ENCODE measurements at places on chromosomes 5 and 9.

- no peak for DNase-seq
These were observed 10.2 kb upstream of the ACSL6 start for GRCh38 chr5:132021654-132022053.

GRCh38 chr5:40428126-40428525 is 251.6 kb upstream of the PTGER4 start:
- peak; percentile 63 for DNase-seq

DNA sequence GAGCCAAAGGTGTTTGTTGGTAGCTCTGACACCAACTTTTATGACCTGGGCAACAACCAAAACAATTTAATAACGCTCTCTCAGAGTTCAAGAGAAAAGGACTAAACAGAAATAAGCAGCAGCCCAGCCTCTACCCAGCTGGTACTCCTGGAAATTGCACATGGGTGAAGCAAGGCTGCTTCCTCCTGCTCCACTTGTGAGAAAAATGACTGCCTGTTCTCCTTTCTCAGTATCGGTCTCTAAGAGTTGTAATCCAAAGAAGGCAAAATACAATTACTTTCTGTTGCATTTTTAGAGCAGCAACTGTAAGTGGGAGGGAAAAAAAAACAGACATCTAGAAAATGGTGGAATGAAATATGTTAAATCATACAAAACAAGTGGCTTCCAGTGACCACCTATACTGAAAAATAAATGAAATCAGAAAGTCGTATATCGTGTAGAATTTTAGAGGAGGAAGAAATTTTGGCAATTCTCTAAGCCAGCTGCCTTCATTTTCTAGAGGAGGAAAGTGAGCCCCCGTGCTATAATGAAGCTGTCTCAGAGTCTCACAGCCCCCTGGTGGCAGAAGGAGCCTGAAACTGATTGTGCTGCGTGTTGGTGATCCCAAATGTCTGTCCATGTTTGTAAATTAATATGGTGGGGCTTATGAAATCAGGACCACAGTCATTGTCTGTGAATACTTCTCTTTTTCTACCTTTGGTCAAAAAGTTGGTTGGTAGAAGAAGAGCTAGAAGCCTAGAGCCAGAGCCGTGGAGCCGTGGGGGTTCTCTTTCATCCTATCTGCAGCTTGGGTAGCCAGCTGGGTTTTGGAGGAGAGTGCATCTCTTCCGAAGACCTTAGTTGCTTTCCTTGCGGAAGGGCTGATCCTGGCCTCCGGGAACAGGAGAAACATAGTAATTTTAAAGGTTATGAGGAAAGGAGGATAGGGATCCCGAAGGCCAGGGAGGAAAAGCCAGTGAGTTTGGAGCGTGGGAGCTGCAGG is 139.9 kb downstream of the PIP5K1B start:
- peak; percentile 82 for DNase-seq

DNA sequence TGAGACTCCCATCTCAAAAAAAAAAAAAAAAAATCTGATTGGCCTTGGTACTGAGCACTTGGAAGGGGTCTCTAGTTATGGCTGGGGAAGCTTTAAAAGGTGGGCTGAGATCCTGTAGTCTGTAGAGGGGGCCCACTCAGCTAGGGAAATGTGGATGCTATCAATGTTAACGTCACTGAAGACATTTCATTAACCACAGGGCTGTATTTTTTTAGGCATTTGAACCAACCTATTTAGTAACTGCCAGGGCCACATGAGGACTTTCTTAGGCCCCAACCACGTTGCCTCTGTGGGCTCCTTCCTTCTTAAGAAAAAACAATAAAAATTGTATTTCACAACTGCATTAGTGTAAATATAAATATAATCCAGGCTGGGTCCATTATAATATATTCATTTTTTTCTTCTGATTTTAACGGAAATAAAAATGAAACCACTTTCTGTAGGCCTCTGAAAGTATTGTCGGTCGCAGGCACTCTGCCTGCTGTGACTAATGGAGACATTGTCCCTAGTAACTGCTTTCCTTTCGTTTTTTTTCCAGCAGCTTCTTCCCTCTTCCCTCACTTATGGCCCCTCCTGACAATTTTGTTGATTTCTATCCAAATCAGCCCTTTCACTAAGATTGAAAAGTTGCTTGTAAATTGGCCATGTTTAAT is 71.6 kb downstream of the GCNT1 start:
- peak; percentile 39 for DNase-seq

DNA sequence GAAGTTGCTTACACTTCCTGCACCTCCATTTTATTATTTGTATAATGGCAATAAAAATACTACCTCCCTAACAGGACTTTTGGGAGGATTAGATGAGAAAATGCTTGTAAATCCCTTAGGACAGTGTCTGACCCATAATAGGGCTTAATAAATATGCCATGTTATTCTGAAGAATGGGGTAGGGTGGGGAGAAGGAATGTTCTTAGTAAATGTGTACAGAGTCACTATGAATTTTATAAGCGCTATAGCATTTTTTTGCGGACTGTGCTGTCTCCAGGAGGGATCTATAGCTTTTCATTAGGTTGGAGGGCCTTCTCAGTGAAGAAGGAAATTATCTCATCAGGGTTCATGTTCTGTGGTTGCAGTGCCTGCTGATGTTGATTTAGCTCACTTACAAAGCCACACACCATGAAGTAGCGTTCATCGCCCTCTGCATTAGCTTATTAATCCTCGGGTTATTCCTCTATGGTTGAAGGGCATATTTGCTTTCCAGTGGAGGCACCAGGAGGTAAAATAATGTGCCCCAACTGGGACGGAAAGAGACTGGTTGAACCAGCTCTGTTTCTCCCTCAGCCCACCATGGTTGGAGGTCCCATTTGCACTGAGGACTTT is 497.1 kb downstream of the ARHGEF28 start:
- peak; percentile 10 for DNase-seq

GRCh38 chr5:96033116-96033515 is 71.5 kb upstream of the ELL2 start:
- DNase-seq, result no peak

DNA sequence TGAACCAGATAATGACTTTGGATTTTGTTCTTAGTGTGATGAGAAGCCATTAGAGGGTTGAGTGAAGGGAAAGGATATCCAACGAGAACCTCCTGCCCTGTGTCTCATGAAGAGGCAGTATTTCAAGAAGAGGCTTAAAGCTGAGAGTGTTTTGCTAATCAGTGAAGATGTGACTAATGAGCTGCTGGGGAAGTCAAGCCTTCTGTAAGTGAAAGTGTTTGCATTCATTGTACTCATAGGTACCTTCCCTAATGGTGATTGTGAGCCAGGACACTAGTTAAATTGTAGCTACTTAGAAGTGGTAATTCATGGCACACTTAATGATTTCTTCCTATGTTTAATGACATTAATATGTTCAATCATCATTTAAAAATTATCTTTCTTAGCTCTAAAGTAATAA is 23.7 kb downstream of the PIP5K1B start:
- DNase-seq, result no peak

DNA sequence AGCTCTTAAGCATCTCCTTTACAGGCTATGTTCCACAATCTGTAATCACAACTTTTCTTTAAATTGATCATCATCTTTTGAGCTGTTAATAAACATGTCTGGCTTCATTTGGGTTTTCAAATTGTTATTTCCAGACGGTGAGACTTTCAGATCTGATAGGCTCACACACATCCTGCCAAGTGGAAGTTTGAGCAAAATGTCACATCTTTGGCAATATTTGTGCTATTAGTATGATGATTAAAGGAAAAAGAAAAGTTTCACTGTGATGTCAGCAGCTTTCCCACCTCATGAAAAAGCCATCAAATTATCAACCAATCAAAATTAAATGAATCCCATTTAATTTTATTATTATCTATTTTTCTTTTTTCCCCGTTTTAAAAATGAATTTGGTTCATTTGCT is 29.8 kb downstream of the SLC1A1 start:
- no peak for DNase-seq

GRCh38 chr5:80569086-80569960 is 757 bp downstream of the ANKRD34B start:
- peak; percentile 8 for DNase-seq

DNA sequence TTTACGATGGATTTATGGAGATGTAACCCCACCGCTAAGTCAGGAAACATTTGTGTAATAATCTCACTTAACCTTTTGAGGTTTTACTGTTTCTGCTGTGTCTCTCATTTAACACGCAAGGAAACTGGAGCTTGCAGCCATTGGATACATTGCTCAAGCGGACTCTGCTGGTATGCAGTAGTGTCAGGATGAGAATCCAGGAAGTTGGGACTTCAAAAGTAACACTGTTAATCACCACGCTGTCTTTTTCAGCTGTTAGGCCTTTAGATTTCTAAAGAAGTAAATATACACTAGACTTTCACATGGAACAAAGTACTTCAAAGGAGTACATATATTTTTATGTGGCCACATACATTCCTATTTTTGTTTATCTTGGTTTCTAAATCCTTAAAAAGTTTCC is 114.7 kb downstream of the LPAR1 start:
- DNase-seq, result no peak

GRCh38 chr9:73162987-73163768 is 11.5 kb downstream of the ANXA1 start:
- DNase-seq, result peak; percentile 46

GRCh38 chr9:129136446-129137035 is 25.3 kb downstream of the PTPA start:
- no peak for DNase-seq

DNA sequence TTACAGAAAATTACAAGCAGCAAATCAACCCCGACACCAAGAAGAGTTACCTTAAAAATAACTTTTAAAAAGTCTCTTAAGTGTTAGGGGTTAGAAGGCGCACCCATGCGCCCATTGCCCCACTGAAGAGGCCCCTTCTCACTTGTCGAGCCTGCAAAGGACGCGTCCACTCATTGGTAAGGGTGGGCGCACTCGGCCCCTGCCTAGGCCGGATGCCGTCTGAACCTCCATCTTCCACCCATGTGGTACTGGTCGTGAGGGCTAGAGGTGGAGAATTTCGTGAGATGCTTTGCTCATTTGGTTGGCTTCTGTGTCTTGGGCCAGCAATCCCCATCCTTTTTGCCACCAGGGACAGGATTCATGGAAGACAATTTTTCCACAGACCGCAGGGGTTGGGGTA is 27.5 kb upstream of the LRRC14B start:
- no peak for DNase-seq

- no peak for DNase-seq
These were observed 71.0 kb downstream of the SSBP2 start for GRCh38 chr5:81679885-81680284.

GRCh38 chr9:112278152-112278551 is 55.3 kb downstream of the PTBP3 start:
- DNase-seq, result no peak

DNA sequence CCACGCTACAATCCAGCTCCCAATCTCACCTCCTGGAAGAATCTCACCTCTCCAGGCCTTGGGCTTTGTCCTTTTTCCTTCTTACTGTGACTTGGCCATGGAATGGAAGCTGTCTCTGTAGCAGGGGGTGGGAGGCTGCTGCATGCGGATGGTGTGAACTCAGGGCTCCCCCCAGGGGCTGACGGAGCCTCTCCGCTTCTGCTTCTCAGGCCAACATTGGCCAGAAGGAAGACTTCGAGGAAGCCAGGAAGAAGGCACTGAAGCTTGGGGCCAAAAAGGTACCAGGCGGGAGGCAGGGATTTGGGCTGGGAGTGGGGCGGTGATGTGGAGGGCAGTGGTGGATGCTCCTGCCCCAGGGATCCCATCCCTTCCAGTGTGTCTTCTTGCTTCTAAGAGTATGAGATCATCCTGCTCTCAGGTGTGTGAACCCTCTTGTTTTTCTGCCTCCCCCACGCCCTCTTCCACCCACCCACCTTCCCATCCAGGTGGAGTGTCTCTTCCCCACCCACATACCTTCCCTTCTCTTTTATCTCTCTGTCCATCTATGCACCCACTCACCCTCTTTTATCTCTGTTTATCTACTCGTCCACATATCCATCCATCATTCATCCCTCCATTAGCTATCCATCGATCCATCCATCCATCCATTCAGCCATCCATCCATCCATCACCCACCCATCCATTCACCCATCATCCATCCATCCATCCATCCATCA is 9.5 kb downstream of the ASS1 start:
- DNase-seq, result no peak

DNA sequence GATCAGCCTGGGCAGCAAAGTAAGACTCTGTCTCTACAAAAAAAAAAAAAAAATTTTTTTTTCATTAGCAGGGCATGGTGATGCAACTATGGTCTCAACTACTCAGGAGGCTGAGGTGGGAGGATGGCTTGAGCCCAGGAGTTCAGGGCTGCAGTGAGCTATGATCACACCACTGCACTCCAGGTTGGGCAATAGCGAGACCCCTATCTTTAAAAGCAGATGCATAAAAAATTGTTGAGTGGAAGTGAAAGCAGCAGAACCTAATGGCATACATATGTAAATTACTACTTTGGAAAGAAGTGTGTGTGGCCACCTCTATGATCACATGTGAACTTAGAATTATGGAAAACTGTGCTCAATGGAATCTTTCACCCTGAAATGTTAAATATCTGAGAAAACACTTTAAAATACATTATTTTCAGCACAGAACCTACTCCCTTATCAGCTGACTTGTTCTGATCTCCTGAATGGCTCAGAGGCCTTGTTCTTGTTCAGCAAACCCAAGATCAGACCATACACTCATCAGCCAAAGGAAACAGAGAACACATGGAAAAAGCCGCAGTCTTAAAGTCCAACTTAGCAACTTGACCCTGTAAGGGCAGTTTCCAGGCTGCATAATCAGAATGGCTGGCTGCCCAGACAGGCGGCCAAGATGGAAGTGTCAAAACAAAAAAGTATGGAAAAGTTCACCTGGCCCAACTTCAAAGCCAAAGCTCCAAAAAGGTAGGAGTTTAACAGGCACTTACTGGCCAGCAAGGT is 56.5 kb downstream of the SIL1 start:
- peak; percentile 55 for DNase-seq

DNA sequence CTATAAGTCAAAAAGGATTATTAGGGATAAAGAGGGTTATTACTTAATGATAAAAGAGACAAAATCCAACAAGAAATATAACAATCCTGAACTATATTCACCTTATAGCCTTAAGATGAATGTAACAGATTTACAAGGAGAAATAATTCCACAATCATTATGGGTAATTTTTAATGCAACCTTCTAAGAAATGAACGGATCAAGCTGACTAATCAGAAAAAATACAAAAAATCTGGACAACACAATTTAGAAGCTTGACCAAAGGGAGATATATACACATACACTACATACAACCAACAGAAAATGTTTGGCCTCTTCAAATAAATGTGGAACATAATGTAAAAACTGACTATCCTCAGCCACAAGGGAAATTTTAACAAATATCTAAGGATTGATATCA is 102.3 kb downstream of the CPLANE1 start:
- no peak for DNase-seq

DNA sequence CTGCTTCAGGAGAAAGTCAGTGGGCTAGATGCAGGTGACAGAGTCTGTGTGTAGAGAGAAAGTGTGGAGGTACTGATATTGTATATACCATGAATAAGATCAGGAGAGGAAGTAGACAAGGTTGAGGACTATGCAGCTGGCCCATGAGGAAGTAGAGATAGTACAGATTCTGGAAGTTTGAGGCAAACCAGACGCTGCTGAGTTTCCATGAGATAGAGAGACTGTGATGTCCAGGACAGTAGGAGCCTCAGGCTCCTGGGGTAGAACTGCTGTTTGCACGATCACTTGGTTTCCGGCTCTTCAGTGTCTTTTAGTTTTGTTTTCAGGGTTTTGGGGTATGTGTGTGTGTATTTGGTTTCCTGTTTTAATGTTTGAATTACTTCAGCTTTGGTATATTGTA is 13.6 kb downstream of the OTULINL start:
- peak; percentile 90 for DNase-seq

GRCh38 chr5:100890461-100891008 is 12.5 kb downstream of the ST8SIA4 start:
- peak; percentile 60 for DNase-seq

Measured in hematopoietic multipotent progenitor cell treated with erythropoietin and hydrocortisone succinate and interleukin-3 and kit ligand, for 4 days (in vitro differentiated cells).